ENCODE measurements at places on chromosomes 5 and 9. TPM values are rescaled to one million over a fixed set of nuclear protein-coding genes. Genes with fewer than 3 reads are reported as not detected.

GRCh38 chr5:74838262-74838661, 27.9 kb downstream of the FAM169A start:
- no peak overlapping the region for H3K4me3 ChIP-seq
- H3K4me1 ChIP-seq, result peaks cover 11% of the 10 kb centered on the region
- H3K27me3 ChIP-seq, result no peaks in the 10 kb centered on the region

GRCh38 chr9:81976351-81976750, 12.2 kb upstream of the SPATA31D1 start:
- H3K27me3 ChIP-seq, result no peaks in the 10 kb centered on the region
- no peak overlapping the region for H3K4me3 ChIP-seq
- no peaks in the 10 kb centered on the region for H3K4me1 ChIP-seq
- no peak for DNase-seq

- DNase-seq, result no peak
- H3K27me3 ChIP-seq, result no peaks in the 10 kb centered on the region
- no peaks in the 10 kb centered on the region for H3K36me3 ChIP-seq
- no peak overlapping the region for H3K27ac ChIP-seq
These were observed 60.8 kb upstream of the PHYKPL start for GRCh38 chr5:178293400-178293799.

GRCh38 chr5:143101121-143101520, 302.4 kb downstream of the NR3C1 start:
- H3K27me3 ChIP-seq, result no peaks in the 10 kb centered on the region
- DNase-seq, result no peak
- H3K4me3 ChIP-seq, result no peak overlapping the region

DNA sequence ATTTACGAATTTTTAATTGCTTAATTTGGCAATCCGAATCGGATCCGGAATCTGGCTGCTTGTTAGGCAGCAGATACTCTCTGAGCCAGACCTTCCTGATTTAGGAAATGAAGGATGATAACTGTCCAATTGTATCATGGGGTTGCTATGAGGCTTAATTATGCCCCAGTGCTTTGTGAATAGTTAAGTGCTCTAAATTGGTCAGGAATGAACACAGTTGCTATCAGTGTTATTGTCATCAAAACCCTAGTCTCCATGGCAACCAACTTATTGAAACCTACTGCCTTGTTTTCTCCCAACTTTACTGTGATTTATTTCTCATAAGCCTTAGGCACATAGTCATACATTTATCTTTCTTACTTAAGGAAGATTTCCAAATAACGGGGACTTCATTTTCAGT, 47.9 kb downstream of the MAMDC2 start:
- DNase-seq, result no peak
- no peaks in the 10 kb centered on the region for H3K4me1 ChIP-seq
- H3K27ac ChIP-seq, result no peak overlapping the region
- H3K4me3 ChIP-seq, result no peak overlapping the region
- H3K36me3 ChIP-seq, result no peaks in the 10 kb centered on the region
- H3K27me3 ChIP-seq, result no peaks in the 10 kb centered on the region

GRCh38 chr5:166637295-166637694, 1654.2 kb upstream of the WWC1 start:
- H3K36me3 ChIP-seq, result no peaks in the 10 kb centered on the region
- no peaks in the 10 kb centered on the region for H3K4me1 ChIP-seq

- no peak for DNase-seq
- H3K4me3 ChIP-seq, result no peak overlapping the region
- no peaks in the 10 kb centered on the region for H3K4me1 ChIP-seq
- H3K36me3 ChIP-seq, result no peaks in the 10 kb centered on the region
- no peak overlapping the region for H3K27ac ChIP-seq
- no peaks in the 10 kb centered on the region for H3K27me3 ChIP-seq
These were observed 1014.0 kb upstream of the SEMA6A start for GRCh38 chr5:117588611-117589010.

GRCh38 chr9:20508242-20508641, 114.1 kb downstream of the MLLT3 start:
- H3K27ac ChIP-seq, result no peak overlapping the region
- no peaks in the 10 kb centered on the region for H3K27me3 ChIP-seq
- H3K4me1 ChIP-seq, result peaks cover under 1% of the 10 kb centered on the region
- DNase-seq, result peak; percentile 17

- no peak for DNase-seq
- H3K36me3 ChIP-seq, result no peaks in the 10 kb centered on the region
- no peaks in the 10 kb centered on the region for H3K27me3 ChIP-seq
- H3K27ac ChIP-seq, result no peak overlapping the region
- H3K4me3 ChIP-seq, result no peak overlapping the region
These were observed 18.4 kb downstream of the F2RL2 start for GRCh38 chr5:76604838-76605237.

DNA sequence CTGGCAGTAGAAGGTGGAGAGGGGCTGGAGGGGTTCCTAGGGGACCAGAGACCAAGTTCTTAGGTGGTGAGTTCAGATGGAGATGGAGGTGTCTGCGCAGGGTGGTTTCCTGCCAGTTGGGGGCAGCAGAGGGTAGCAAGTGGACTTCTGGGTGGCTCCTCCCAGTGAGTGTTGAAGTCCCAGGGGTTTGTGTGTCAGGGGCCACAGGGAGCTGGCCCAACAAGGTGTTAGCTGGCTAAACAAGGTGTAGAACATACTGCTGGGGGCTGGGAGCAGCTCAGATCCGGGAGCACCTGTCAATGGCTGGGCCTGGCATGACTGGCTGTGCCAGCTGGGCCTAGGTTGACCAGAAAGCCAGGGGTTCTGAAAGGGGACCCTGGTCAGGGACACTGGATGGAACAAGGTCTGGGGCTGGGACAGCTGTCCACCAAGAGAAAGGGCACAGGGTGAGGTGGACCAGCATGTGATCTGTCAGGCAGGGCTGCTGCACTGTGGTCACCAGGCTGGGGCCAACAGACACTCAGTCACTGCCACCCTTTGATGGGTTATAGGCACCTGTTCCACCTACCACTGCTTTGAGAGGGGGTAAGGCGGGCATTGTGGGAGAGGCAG, 35.6 kb downstream of the DAB2IP start:
- H3K27ac ChIP-seq, result no peak overlapping the region
- DNase-seq, result peak; percentile 74
- H3K4me1 ChIP-seq, result peaks cover 4% of the 10 kb centered on the region
- H3K36me3 ChIP-seq, result no peaks in the 10 kb centered on the region

GRCh38 chr5:126561908-126562307, 33.1 kb downstream of the ALDH7A1 start:
- no peak overlapping the region for H3K4me3 ChIP-seq
- no peaks in the 10 kb centered on the region for H3K4me1 ChIP-seq
- no peaks in the 10 kb centered on the region for H3K27me3 ChIP-seq
- H3K36me3 ChIP-seq, result no peaks in the 10 kb centered on the region
- DNase-seq, result no peak

DNA sequence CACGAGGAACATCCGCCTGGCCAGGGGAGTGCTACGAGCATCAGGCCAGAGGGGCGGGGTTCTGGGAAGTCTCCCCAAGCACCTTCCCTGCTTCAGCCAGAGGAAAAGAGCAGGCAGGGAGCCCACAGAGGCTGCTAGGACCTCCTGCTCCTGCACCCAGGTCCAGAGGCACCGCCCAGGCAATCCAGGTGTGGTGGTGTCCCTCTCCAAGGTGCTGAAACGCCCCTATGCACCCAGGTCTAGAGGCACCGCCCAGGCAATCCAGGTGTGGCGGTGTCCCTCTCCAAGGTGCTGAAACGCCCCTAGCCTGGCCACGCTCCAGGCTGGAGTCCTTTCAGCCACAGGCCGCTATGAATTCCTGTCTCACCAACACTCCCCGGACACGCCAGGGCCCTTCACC, 10.7 kb upstream of the UBAC1 start:
- no peak overlapping the region for H3K27ac ChIP-seq
- H3K36me3 ChIP-seq, result no peaks in the 10 kb centered on the region
- H3K4me3 ChIP-seq, result no peak overlapping the region
- no peaks in the 10 kb centered on the region for H3K4me1 ChIP-seq
- peaks cover 39% of the 10 kb centered on the region for H3K27me3 ChIP-seq

GRCh38 chr9:98357921-98358535, 102.6 kb upstream of the TBC1D2 start:
- H3K36me3 ChIP-seq, result no peaks in the 10 kb centered on the region
- no peak overlapping the region for H3K4me3 ChIP-seq
- no peak for DNase-seq
- no peaks in the 10 kb centered on the region for H3K4me1 ChIP-seq
- no peaks in the 10 kb centered on the region for H3K27me3 ChIP-seq

- no peak for DNase-seq
- no peaks in the 10 kb centered on the region for H3K36me3 ChIP-seq
- no peak overlapping the region for H3K4me3 ChIP-seq
- no peaks in the 10 kb centered on the region for H3K4me1 ChIP-seq
These were observed 138.1 kb downstream of the YIPF5 start for GRCh38 chr5:144032375-144032774.

DNA sequence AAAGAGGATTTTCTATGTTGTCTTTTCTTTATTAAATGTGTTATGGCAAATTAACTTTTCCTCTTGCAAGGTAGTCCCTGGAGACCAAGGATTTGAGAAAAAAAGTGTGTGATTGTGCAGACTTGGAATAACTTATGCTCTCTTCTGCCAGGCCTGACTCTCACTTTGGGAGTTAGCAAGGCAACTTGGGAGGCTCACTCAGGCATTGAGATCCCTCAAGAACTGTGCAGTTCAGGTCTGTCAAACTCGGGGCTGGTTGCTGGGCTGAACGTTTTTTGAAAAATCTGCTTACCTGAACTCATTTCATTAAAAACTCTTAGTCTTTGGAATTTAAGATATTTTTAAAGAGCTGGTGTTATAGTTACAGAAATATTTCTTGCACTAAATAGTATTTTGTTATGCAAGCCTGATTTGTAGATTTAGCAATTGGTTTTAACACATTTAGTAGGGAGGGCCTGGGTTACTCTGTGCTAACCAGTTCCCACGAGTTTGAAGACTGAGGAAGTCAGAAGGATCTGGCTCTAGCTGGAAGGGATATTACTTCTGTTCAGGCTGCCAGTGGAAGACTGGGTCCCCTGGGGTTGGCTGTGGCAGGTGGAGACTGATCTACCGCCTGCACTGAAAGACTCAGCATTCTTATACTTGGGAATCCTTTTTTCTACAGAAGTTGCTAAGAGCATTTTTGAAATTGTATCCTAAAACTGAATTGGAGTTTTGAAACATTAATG, 150.4 kb upstream of the PCSK5 start:
- H3K36me3 ChIP-seq, result no peaks in the 10 kb centered on the region
- H3K4me3 ChIP-seq, result no peak overlapping the region
- DNase-seq, result no peak
- H3K4me1 ChIP-seq, result no peaks in the 10 kb centered on the region
- H3K27ac ChIP-seq, result no peak overlapping the region

DNA sequence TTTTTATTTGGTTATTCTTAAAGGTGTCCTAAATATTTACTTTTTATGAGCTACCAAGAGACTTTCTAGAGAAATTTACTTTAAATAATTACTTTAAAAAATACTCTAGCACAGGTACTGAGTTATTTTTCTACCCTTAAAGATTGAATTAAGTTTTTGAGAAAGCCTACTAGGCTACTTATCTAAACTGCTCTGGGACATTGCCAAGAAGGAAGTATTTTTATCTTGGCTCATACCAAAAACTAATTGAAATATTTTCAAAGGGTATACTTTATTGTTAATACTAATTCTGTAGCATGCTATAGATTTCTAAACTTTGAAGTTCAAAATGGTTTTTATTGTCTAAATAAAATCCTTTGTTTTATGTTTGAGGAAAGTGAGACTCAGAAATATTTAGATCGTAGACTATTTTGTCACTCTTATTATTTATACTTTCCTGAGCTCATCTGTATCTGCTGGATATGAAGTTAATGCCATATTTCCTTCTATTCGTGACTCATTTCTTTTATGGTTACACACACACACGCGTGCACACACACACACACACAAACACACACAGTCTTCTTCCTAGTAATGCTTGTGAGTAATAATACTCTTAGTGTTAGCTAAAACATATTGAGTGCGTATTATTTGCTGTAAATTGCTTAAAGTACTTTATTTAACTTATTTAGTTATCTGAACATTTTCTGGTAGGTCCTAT, 89.5 kb downstream of the MAN2A1 start:
- no peaks in the 10 kb centered on the region for H3K27me3 ChIP-seq
- no peak overlapping the region for H3K27ac ChIP-seq
- no peak for DNase-seq
- no peak overlapping the region for H3K4me3 ChIP-seq

GRCh38 chr9:102398205-102398604, 596.9 kb upstream of the CYLC2 start:
- no peak overlapping the region for H3K4me3 ChIP-seq
- H3K4me1 ChIP-seq, result no peaks in the 10 kb centered on the region
- DNase-seq, result no peak

- no peak overlapping the region for H3K27ac ChIP-seq
- H3K27me3 ChIP-seq, result no peaks in the 10 kb centered on the region
- no peak overlapping the region for H3K4me3 ChIP-seq
These were observed 50.8 kb downstream of the DMRT2 start for GRCh38 chr9:1100945-1101344.

GRCh38 chr9:137030006-137030405, 1.9 kb downstream of the FUT7 start:
- no peaks in the 10 kb centered on the region for H3K36me3 ChIP-seq
- H3K4me1 ChIP-seq, result peaks cover 58% of the 10 kb centered on the region
- no peak for DNase-seq
- peaks cover 31% of the 10 kb centered on the region for H3K27me3 ChIP-seq
- H3K27ac ChIP-seq, result no peak overlapping the region

DNA sequence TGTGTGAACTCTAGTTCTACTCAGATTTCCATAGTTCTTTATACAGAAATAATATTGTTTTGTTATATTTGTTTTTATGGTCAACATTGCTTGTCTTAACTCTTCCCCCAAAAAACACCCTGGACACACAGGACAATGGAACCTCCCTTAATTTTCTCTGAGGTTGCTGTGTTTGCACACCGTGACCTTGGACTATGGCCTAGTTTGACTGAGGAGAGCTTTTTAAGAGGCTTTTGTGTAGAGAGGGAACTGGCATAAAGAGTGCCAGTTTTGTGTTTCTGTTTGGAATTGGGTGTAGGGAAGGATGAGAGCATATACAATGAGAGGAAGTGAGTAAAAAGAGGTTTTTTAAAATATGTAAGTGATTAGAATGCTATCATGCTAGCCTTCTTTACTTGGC, 101.1 kb upstream of the MEF2C start:
- no peaks in the 10 kb centered on the region for H3K4me1 ChIP-seq
- no peaks in the 10 kb centered on the region for H3K27me3 ChIP-seq
- H3K4me3 ChIP-seq, result no peak overlapping the region
- H3K27ac ChIP-seq, result no peak overlapping the region
- no peak for DNase-seq
- H3K36me3 ChIP-seq, result no peaks in the 10 kb centered on the region

The IFNB1 gene
- 0.11 TPM for polyA plus RNA-seq

The SEMA5A gene
- 1.2 TPM for polyA plus RNA-seq

The FAM169A gene
- polyA plus RNA-seq, result 5.3 TPM

The WNT8A gene
- polyA plus RNA-seq, result 0.09 TPM

The PCAT7 gene
- polyA plus RNA-seq, result 0.11 TPM

The CDK5RAP2 gene
- polyA plus RNA-seq, result 44.0 TPM

The PCDHGB5 gene
- polyA plus RNA-seq, result 1.1 TPM

The ODF2 gene
- 22.7 TPM for polyA plus RNA-seq

The PIP5K1B gene
- polyA plus RNA-seq, result 1.2 TPM

The TRIM36 gene
- polyA plus RNA-seq, result 2.0 TPM
